ENCODE measurements at places on chromosomes 12 and 14.

- DNase-seq, result no peak
These were observed 4.4 kb downstream of the IPO8 start for GRCh38 chr12:30691122-30691879.

GRCh38 chr12:31527083-31527482, 63.9 kb downstream of the DENND5B start:
- no peak for DNase-seq

DNA sequence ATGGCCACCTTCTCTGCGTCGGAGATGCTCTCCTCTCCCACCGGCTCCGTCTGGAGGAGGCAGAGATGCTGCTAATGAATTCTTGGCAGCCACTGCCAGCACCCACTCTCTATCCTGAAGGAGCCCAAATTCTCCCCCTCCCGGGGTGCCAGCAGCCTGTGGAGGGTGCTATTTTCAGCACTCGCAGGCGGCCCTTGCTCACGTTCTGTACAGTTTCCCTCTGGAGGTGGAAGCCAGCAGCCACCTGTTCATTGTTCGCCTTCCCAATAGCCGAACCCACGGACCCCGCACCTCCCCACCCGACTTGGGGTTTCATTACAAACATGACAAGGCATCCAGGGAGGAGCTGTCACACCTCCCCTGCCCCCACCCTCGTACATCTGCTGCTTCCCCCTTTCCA, 27.8 kb downstream of the SNRNP35 start:
- DNase-seq, result no peak

DNA sequence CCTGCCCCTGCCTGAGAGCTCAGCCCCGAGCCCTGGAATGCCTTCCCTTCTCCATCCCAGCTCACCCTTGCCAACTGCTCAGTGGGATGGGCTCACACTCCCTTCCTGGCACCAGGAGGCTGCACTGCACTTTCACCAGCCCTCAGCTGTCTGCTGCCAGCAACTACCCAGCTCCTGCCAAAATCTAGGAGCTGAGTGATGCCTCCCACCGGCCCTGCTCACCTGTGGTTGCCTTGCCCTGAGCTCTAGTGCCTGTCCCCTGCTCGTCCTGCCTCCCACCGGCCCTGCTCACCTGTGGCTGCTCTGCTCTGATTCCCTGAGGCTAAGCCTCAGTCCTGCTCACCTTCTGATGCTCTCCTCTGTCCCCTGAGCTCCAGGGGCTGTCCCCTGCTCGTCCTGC, 119.8 kb downstream of the TMEM121 start:
- DNase-seq, result peak; percentile 46

GRCh38 chr12:69529021-69529420, 56.2 kb upstream of the CCT2 start:
- DNase-seq, result no peak

DNA sequence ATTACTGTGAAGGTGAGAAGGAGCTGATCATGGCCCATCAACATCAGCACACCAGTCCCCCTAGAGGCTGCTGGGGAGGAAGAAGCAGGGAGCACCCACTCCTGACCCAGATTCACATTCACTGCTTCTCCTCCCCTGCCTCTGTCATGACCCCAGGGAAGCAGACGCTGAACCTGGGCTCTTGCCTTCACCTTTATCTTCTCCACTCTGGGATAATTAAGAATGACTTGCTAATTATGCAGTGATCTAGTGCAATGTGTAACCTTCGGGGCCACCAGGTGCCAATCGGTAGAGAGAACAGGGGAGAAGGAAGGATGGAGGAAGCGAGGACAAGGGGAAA, 44.4 kb upstream of the IQSEC3 start:
- DNase-seq, result no peak

GRCh38 chr14:100669011-100669412, 57.7 kb upstream of the DLK1 start:
- no peak for DNase-seq

DNA sequence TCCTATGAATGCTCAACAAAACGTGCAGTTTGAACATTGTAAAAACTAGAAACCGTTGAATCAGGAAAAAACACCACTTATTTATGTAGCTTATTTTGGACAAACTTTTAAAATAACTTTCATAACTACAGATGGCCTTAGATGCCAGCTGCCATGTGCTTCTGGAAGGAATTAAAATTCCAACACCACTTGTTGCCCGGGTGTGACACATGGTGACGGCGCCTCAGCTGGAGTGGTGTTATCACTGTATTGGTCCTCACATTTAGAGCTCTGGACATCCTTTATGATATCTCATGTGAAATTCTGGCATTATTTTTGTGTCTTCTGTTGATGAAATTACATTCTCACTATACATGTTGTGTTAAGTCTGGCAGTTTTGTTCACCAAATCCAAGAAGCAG, 211.0 kb downstream of the IPO8 start:
- DNase-seq, result no peak

DNA sequence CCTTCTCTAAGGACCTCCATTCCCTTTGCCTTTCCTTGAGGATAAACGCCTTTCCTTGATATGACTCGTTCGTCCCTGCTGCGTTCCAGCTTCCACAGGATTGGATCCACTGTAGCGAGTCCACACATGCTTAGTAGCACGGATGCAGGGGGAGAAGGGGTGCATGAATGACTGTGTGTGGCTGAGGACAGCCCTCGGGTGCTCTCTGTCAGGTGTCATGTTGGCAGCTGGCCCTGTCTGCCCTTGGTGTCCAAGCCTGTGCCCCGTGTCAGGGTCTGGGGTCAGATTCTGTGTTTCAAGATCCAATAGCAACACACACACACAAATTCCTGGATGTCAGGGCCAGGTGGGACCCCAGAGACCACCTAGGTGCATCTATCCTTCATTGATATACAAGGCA, 17.5 kb upstream of the KRT80 start:
- no peak for DNase-seq

- DNase-seq, result no peak
These were observed 127.3 kb upstream of the PWP1 start for GRCh38 chr12:107558141-107558815.
